ENCODE measurements at places on chromosomes 4 and X.

- DNase-seq: no peak
These were observed 25.9 kb downstream of the UNC5C start for GRCh38 chr4:95522682-95523530.

GRCh38 chrX:95539041-95539440 is 1145.6 kb upstream of the DIAPH2 start:
- no peak for DNase-seq

- no peak for DNase-seq
These were observed 56.8 kb downstream of the SEPSECS start for GRCh38 chr4:25103418-25103817.

- DNase-seq: no peak
These were observed 9.7 kb downstream of the OCIAD2 start for GRCh38 chr4:48896845-48897244.

DNA sequence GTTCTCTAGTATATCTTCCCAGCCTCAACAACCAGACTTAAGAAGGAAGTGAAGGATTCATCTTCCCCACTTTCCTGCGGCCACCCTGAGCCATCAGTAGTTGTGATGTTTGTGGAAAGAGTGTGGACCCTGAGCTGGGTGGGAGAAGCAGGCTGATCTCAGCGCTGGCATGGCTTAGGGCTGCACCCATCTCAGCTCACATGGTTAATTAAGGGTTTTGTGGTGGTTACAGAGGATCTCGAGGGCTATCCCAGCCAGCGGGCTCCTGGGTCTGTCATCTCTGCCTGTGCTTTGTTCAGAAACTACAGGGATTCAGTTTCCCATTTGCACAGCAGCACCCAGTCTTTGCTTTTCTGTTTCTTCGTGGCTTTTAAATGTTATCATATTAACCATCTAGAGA is 163.4 kb downstream of the PTTG2 start:
- DNase-seq: no peak

DNA sequence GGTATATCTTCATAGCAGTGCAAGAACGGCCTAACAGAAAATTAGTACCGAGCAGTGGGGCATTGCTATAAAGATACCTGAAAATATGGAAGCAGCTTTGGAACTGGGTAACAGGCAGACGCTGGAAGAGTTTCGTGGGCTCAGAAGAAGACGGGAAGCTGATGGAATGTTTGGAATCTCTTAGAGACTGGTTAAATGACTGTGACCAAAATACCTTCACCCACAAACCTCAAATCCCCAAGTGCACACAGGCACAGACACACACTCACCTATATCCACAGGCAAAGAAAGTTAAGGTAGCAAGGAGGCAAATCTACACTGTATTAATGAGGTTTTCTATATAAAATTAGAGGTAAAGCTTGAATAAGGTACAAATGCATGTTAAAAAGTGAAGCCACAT is 14.6 kb upstream of the SPRY1 start:
- DNase-seq: no peak

DNA sequence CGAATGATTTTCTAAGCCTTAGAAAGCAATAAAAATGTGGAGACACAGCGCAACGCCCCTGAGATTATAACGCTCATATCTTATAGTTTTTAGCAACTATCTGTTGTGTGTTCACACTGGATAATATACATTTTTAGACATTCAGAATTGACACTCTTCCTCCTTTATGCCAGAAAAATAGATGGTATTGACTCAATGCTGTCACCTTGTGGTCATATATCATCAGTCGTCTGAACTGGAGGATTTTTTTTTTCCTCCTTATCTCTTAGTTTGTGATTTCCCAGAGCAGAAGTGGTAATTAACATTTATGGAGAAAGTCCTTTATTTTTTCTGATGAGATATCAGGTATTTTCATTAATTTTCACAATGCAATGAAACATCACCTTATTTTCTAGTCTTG is 759.6 kb downstream of the RAB28 start:
- DNase-seq: no peak

DNA sequence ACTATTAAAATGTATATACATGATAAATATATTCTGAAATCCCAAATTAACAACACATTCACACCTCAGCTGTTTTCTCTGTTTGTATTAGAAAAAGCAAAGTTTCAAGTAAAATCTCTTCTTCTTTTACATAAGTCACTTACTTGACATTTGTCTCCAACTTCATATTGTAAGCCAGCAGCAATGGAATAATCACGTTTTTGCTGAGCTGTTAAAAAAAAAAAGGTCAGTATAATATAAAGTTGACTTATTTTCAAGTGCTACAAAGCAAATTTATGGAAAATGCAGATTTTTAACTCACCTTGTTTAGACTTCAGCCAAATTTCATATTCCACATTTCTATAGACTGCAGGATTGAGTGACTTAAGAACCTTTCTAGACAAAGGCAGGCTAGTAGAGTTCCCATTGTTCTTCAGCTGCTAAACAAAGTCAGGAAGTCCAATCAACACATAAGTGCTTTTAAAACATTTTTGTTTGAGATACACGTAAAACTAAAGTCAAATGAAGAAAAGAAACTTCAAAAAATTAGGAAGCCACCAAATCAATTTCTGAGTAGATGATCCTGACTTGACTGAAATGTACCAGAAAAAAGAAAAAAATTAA is 25.0 kb downstream of the OTUD4 start:
- DNase-seq: no peak

DNA sequence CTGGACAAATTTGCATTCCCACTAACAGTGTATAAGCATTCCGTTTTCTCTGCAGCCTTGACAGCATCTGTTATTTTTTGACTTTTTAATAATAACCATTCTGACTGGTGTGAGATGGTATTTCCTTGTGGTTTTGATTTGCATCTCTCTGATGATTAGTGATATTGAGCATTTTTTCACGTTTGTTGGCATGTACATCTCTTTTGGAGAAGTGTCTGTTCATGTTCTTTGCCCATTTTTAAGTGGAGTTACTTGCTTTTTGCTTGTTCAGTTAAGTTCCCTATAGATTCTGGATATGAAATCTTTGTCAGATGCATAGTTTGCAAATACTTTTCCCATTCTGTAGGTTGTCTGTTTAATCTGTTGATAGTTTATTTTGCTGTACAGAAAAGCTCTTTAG is 68.8 kb downstream of the ADAMTS3 start:
- DNase-seq: no peak

GRCh38 chr4:78517050-78517652 is 34.4 kb upstream of the ANXA3 start:
- no peak for DNase-seq

DNA sequence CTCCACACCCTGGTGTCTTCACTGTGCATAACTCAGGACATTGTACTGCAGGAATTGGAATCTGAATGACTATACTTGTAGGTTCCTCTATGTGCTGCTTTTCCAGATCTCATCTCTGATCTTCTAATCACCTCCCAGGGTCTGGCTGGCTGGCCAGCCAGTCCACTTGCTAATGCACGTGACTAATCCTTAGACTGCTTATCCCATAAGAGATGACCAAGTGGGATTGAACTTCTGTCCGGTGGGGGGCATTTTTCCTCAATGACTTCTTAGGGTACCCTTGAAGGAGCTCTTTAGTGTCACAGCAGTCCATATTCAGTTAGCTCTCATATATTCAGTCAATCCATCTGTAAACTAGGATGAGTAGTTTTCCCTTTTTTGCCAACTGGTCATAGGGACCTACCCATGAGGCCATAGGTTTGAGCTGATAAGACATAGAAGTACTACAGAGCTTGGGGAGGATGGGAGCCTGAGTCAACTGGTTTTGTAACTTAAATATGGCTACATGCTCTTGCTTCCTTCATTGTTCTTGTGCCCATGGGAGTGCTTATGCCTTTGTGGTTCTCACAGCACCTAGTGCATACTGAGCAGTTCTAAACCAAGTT is 71.9 kb upstream of the WDR1 start:
- no peak for DNase-seq

GRCh38 chrX:9133426-9133825 is 99.5 kb upstream of the FAM9B start:
- DNase-seq: no peak

DNA sequence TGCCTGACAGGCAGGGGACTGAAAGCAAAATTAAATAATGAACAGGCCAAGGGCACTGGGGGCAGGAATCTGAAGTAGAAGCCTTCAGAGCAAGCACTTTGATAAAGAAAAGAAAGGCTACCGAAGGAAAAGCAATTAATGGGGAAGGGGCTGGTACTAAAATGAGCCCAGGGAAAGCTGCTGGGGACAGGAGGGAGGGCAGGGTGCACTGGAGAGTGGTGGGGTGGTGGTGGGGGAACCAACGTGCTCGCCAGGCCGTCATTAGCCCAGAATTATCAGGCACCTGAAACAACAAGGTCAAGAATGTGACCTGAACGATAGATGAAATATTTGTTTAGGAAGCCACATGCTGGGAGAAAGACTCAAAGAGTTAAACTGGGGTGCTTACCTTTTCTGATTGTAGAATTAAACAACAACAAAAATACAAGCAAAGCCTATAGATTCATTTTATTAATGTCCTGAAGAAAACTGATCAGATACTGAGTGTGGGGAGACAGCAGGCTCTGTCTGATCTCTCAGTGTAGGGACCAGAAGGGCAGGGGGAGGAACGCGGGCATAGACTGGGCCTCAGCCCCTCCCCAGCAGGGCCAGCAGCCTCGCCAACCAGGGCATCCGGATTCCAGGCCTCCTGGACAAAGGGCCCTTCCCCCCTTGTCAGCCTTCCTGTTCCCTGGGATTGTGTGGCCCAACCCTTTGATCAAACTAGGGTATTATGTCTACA is 239.7 kb upstream of the KLF3 start:
- DNase-seq: no peak

GRCh38 chr4:10673817-10674369 is 10.7 kb downstream of the CLNK start:
- DNase-seq: no peak

DNA sequence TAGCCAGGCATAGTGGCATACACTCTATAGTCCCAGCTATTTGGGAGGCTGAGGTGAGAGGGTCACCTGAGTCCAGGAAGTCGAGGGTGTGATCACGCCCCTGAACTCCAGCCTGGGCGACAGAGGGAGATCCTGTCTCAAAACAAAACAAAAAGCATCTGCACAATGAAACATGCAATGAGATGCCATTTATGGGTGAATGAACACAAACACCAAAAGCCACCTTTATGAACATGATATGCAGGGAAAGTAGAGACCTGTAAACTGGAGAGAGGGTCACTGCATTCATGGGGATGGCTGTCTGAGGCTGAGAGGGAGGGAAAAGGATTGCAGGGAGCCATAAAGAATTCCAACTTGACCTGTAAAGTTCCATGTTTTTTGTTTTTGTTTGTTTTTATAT is 70.7 kb downstream of the EVC start:
- DNase-seq: no peak

DNA sequence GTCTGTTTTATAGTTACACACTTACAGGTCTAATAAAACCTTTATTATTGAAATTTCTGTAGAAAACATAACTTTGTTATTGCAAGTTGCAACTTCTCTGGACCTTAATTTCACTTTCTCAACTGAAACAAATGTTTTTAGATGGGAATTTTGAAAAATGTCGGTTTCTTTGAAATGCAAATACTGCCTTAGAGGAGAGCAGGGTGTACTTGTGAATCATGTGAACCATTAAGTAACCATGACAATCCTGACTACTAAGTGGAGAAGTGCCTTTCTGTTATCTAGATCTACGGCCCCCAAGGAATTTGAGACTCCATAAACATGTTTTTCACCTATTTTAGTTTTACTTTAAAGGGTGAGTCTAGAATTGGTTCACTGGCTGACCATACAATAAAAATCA is 8.5 kb upstream of the ARMCX2 start:
- DNase-seq: no peak

- no peak for DNase-seq
These were observed 98.7 kb upstream of the CBLL2 start for GRCh38 chrX:22173966-22174365.

- DNase-seq: no peak
These were observed 786 bp upstream of the ZFX start for GRCh38 chrX:24148535-24149350.

GRCh38 chr4:72970756-72971155 is 98.8 kb downstream of the COX18 start:
- DNase-seq: no peak

DNA sequence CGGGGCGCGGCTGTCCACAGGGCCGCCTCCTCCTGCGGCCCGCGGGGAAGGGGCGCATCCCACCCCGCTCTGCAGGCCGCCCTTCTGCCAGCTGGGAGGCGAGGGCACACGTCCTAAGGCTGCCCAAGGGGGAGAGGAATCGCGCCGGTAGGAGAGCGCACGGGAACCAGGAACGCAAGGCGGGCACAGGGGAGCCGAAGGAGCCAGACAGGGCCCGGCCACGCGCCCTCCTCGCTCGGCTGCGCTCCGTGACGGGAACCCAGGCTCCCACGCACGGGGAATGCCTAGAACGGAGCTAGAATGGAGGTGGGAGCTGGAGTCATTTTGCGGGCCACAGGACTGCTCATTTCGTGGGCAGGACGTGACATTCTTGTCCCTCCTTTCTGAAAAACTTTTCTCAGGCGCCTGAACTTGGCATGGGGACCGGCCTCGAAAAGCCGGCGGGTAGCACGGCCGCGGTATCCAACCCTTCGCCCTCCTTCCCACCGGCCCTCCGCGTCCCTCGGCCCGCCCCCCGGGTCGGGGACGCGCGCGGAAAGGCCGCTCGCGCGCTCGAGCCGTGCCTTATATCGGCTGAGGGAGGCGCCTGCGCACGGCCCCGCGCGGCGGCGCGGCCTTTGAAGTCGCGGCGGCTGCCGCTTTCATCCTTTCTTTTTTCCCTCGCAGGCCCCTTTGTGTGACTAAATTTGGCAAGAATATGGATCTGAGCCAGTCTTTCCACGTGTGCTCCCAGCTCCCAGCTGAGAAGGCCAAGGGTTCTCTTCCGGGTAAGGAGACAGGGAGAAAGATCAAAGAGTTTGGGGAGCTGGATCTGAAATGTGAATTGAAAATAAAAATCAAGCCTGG is 4.2 kb upstream of the LEF1 start:
- peak; percentile 56 for DNase-seq

GRCh38 chrX:41705680-41706374 is 17.1 kb downstream of the GPR34 start:
- no peak for DNase-seq

- DNase-seq: no peak
These were observed 58.3 kb downstream of the LEF1 start for GRCh38 chr4:108110450-108110849.

DNA sequence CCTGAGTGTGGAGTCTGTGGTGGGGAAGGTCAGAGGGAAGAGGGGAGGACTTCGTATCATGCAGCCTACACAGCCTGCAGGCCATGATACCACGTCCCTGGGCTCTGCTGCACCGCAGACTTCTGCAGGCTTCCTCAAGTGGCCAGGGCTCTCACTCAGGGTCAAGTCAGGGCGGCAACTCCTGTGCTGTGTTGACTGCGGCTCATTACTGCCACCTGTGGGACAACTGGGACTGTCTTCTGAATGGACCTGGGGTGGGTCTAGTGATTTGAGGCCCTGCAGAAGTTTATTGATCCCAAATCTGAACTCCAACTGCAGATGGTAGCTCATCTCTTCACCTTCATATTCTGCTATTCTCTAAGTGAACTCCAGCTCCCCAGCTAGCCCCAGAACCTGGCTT is 167.1 kb downstream of the NSUN7 start:
- no peak for DNase-seq

DNA sequence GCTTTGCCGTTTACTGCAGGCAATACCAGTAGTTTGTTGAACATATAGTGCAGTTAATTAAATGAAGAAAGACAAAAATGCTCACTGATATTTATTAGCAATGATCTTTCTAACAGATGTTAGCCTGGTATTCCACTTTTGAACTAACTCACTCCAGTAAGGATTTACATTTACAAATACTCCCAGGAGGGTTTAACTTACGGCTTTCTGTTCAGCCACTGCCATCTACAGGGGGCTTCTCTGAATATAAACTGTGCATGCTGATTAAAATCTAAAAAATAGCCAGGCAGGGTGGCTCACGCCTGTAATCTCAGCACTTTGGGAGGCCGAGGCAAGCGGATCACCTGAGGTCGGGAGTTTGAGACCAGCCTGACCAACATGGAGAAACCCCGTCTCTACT is 2.2 kb upstream of the SRD5A3 start:
- DNase-seq: no peak
